HCEC 1CT (cell line): ENCODE measurements at places on chromosomes 11 and 22.

GRCh38 chr22:46957521-46957920 lies 195.1 kb downstream of the TBC1D22A start:
- no peak for DNase-seq

- DNase-seq: peak; percentile 99
Observed at GRCh38 chr11:61602775-61603569, 22.1 kb upstream of the SYT7 start.

DNA sequence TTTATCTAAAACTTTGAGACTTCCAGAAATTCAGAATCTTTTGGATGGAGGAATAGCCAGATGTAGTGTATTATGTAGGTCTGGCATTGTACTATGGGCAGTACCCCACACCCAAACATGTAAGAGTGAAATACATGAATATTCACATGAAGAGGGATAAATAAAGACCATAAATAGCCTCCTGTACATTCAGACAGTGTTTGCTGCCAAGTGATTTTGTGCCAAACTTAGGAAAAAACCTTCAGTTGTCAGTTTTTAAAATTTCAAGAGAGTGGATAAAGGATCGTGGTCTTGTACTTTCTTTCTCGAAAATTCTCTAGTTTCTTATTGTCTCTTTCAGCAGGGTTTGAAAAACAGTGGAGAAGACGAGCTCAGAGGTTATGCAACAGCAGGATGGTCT lies 150.3 kb upstream of the LARGE1 start:
- DNase-seq: no peak

GRCh38 chr11:81135570-81135969 lies 1598.1 kb downstream of the FAM181B start:
- DNase-seq: no peak

DNA sequence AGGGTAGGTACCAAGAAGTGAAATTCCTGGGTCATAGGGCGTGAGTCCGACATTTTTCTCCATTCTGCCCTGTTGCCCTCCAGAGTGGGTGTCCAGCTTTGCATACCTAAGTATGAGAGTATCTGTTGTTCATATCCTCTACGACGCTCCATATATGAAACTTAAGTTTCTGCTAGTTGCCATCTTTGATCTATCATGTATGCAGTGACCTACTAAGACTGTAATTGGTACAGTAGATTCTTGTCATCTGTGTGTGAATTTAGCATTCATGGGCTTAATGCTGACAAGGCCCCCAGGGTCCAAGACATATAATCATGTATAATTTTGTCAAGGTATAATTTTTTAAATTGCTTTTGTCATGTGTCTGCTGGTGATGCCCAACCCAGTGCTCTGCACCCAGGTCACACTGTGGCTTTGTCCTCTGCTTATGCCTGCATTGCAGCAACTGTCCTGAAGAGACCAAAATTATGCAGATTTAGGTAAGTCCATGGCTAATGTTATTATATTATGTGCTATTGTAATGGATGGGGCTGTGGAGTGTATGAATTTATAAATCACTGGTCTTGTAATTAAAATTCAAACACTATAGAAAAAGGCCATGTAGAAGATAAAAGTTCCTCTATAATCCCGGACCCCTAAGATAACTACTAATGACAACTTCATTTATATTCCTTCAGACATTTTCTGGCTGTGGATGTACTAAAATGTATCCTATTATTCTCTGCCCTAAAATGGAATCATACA lies 12.2 kb downstream of the NEAT1 start:
- peak; percentile 39 for DNase-seq

DNA sequence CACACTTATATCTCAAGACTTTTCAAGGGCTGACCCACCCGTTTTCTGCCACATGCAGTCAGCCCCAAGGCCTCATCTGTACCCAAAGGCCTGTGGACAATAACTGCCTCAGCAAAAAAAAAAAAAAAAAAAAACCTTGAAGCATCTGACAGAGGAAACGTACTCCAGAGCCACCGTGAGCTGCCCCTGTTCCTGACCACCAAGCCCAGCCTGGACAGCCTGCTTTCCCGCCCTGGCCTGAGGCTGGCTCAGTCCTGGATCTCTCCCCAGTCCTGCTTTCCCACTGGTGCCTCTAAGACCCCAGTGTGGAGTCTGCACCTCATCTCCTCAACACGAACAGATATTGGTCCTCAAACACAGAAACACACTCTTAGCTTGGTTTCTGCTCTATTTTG lies 66.5 kb downstream of the SLC35F2 start:
- DNase-seq: no peak

GRCh38 chr22:24175160-24175808 lies 6.0 kb upstream of the SUSD2 start:
- peak; percentile 59 for DNase-seq

GRCh38 chr22:40855979-40856512 lies 393 bp downstream of the ST13 start:
- DNase-seq: peak; percentile 19

- no peak for DNase-seq
Observed at GRCh38 chr11:12973528-12974181, 35.5 kb upstream of the RASSF10 start.

- peak; percentile 2 for DNase-seq
Observed at GRCh38 chr22:19478045-19478900, 720 bp downstream of the UFD1 start.

DNA sequence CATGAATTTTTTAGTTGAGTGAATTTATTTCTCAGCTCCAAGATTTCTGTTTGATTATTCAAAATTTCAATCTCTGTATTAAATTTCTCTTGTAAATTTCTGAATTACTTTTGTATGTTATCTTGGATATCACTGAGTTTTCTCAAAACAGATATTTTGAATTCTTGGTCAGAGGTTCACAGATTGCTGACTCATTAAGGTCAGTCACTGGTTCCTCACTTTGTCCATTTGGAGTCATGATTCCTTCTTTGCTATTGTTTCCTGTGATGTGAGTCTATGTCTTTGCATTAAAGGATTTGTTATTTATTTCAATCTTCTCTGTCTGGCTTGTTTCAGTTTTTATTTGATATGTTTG lies 10.2 kb upstream of the IL17RA start:
- DNase-seq: peak; percentile 19

DNA sequence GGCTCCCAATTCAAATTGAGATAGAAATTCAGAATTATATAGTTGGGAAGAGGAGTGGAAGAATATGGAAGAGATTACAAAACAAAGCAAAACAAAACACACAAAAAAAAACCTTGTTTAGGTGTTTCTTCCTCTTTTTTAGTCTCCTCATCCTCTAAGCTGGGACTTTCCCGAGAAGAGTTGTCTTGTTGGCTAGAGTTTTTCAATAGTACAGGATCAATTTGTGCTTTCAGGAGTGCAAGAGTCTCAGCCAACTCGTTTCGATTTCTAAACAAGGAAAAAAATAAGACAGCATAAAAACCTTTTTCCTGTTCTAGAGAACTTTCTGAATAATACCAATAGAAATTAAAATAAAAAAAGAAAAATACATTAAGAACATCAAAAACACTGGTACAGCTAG lies 87.8 kb upstream of the CLNS1A start:
- DNase-seq: no peak

DNA sequence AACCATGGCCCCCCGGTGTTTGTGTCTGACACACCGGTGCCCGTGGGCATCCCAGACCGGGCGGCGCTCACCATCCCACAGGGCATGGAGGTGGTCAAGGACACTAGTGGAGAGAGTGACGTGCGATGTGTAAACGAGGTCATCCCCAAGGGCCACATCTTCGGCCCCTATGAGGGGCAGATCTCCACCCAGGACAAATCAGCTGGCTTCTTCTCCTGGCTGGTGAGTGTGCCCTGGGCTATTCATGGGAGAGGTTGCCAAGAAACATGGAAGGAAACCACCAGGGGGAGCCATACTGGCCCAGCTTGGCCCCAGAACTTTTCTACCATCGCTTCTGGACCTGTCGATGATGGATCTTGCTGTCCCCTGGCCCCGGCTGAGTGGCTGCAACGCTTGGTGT lies 36.5 kb downstream of the PRDM11 start:
- no peak for DNase-seq

DNA sequence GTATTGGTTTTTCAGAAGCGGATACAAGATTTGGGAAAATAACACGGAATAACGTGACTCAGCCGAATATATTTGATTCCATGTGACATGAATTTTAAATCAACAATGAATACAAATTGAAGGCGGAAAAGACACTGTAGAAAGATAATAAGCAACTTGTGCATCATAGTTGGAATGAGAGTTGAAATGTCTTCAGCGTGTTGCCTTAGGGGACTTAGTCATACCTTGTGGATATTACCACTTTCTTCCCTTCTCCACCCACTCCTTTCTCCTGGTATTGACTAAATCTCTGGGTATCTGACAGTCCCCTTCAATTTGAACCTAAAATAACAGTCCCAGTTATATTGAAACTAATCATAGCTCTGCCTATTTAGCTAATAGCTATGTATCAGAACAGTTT lies 2373.1 kb upstream of the RAG2 start:
- DNase-seq: no peak

DNA sequence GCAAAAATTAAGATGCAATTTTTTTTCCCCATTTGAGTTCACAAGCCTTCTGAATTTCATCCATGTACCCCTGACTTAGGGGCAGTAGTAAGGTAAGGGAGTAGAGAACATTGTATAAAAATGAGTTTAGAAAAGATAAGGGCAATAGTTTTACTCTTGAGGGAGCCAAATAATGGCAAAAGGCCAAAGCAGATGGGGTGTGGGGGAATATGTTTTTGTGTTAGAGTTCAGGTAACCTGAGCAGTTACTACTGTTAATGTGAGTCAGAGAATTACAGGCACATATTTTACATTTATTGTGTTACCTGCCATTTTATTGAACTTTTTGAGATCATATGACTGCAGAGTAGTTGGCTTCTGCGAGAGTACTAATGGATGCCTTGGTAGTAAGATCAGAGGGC lies 3.1 kb downstream of the EED start:
- DNase-seq: no peak

- DNase-seq: no peak
Observed at GRCh38 chr22:38732251-38732815, 23.5 kb downstream of the SUN2 start.

- DNase-seq: peak; percentile 26
Observed at GRCh38 chr11:109433753-109434256, 11.8 kb downstream of the C11orf87 start.

DNA sequence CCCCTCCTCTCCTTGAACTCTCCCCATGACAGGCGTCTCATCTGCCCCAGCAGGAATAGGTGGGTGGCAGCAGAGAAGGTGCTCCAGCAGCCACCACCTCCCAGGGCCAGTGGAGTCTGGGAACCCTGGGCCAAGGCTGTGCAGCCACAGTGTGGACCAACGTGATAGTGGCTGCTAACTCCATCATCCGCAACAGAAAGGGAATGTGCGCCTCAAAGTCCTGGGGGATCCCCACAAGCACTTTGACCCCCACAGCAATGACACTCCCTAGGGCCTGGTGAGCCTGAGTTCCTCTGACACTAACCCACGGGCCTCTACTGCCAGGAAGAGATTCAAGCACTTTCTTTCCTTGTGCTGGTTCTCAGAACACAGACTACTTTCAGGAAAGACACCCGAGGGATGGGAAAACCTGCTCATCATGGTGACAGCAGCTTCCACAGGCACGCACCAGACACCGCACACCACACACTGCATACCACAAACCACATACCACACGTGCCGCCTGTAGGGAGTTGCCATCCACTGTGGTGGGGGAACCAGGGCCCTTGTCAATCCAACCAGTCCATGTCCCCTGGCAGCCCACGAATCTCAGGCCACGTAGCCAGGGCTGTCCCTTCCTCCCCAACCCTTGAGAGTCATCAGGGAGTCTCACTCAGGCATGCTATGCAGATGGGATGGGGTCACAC lies 3.4 kb upstream of the SLC25A1 start:
- DNase-seq: no peak

DNA sequence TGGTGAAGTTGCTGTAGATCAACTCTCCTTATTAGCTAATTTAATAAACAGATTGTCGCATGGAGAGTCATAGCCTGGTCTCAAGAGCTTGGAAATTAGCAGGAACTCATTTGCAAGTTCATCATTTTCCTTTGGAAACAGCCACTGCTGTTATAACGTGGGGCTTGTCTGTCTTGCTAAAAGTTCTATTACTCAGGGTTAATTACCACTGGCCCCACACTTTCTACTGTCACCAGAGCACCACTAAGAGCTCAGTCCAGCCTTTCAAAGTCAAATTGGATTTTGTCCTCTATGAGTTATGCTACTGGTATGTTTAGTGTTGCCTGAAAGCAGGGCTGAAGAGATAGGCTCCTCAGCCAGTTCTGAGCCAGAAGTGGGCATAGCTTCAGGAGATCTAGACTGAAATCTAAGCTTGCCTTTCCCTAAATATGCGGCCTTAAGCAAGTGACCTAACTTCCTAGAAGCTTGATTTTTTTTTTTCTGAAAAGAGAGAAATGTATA lies 292.2 kb downstream of the INSC start:
- no peak for DNase-seq

DNA sequence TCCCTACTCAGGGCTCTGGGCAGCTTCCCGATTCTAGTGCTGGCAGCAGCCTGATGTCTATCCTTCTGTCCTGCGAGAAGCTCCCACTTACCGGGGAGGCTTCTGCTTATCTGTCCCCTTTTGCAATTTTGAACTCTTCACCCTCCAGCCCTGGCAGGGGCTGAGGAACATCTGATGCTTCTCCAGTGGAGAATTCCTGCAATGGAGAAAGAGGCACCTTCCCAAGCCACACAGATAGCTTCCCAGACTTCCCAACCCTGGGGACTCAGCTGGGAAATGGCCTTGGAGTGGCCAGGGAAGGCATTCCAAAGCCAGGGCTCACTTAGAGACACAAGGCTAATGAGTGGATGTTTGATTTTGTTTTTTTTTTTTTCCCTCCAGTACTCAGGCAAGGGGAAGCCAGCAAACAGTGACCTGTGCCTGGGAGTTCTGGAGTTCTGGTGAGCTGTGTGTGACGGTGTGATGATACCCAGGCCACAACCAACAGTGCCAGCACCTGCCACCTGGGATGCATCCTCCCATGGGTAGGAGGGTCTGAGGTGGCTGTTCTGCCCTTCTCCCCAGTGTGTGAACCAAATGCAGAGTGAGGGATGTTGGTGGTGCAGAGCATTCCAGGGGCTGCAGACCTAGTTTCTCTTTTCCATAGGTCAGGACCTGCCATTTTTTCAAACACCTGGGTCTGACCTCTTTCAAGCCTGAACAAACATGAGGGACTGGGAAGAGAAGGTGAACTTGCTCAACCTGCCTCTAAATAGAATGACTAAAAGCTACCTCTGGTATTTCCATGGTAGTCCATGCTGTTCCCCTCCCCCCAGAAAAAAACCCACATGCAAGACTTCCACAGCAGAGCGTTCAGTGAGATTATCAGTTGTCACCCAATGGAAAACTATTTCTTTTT lies 95.1 kb downstream of the CCDC81 start:
- DNase-seq: no peak

- DNase-seq: no peak
Observed at GRCh38 chr11:47400768-47401279, 7.6 kb upstream of the SLC39A13 start.

- DNase-seq: no peak
Observed at GRCh38 chr22:18101536-18101935, 9.1 kb upstream of the TUBA8 start.

GRCh38 chr11:68923614-68924013 lies 19.9 kb downstream of the IGHMBP2 start:
- DNase-seq: no peak

GRCh38 chr11:19963697-19964387 lies 196.4 kb downstream of the DBX1 start:
- no peak for DNase-seq

GRCh38 chr11:27212248-27212780 lies 150.7 kb downstream of the CCDC34 start:
- no peak for DNase-seq

GRCh38 chr11:112355726-112356125 lies 95.1 kb upstream of the PLET1 start:
- DNase-seq: peak; percentile 44
